ENCODE measurements at places on chromosomes 2 and 18.

GRCh38 chr2:226794751-226795171 is 4.9 kb downstream of the IRS1 start:
- DNase-seq: peak; percentile 53

DNA sequence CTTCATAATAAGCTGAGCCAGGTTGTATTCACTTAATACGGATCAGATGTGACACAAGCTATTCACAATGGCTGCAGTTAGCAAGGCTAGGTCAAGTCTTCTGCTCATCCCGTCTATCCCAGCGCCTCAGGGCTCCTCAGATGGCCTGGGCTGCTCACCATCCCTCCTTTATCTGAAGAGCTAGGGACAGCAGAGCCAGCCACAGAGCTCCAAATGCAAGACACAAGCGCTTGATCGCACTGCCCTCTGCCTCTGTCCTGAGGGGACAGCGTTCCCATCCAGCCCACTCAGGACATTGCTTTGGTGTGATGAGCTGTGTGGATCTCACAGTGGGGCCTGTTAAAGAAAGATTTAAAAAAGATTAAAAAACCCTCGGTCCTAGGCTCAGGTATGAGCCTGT is 254.4 kb upstream of the HS6ST1 start:
- no peak for DNase-seq

DNA sequence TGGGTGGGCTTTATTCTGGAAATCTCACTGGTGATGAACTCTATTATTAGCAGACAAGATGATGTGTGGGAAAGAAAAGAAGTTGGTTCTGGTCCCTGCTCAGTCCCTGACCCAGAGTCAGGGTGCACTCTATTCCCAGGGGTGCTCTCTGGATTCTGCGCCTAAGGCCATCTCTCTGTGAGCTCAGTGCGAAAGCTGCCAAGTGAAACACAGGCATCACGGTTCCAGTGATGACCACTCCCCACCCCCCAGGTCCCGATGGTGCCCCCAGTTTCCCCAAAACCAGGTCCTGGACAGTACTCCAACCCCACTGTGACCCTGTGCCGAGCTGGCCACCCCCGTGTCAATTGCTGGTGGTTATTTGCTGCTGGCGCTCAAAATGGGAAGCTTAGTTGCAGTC is 30.1 kb downstream of the RHOB start:
- DNase-seq: no peak

- peak; percentile 82 for DNase-seq
Observed at GRCh38 chr2:120915670-120916069, 180.0 kb downstream of the GLI2 start.

GRCh38 chr2:222423632-222424275 is 589 bp upstream of the SGPP2 start:
- DNase-seq: no peak

- no peak for DNase-seq
Observed at GRCh38 chr2:172693529-172694455, 41.9 kb upstream of the RAPGEF4 start.

DNA sequence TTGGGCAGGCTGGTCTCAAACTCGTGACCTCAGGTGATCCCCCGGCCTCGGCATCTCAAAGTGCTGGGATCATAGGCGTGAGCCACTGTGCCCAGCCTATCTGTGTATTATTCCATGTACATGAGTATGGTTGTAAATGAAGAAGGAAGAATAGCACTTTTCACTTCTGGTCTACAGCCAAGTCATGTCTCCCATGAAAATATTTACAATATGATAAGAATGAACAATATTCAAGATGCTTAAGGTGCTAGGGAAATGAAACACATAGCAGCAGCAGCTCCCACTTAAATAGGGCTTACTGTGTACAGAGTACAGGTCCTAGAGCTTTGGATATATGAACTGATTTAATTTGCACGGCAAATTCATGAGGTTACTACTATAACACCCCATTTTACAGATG is 70.3 kb upstream of the COL5A2 start:
- DNase-seq: no peak

GRCh38 chr2:43469713-43470112 is 126.1 kb downstream of the THADA start:
- no peak for DNase-seq

DNA sequence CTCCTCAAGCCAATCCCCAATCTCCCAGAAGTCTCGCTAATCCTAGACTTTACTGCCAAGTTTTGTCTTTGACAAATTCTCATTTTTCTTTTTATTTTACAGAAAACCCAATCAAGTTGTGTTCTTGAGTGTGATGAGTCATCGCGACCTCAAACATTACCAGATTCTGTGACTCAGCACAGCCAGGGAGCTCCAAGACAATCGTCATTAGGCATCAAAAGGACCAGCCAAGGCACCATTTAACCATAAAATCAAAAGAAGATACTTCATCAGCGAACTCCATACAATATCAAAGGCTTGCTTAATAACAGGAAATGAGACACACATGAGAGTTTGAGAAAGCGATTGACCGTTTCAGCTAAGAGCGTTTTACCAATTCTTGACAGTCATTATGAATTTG is 146.2 kb upstream of the AGAP1 start:
- DNase-seq: no peak

All from tongue (tissue), 3 donors.